ENCODE measurements at places on chromosomes 2 and 18.
A peak's percentile ranks its signal among the peaks of the same experiment; 100 is the strongest.

DNA sequence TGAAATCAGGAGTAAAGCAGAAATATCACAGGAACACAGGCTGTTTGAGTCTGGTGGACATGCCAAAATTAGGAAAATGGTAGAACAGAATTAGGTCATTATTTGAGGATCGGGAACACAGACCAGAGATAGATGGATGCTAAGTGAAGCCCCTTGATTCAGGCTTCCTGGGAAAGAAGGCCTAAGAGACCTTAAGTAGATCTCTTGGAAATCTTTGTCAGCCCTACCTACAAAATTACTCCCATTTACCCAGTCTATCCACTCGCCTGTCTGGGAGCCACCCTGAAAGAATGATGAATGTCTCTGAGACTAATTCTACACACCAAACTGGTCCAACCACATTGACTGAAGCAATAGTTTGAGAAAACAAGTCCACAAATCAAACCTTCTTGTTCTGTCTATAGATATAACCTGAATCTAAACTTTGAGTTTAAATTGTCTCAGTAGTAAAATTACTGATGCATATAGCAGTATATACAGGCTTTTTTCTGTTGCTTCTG lies 36.6 kb upstream of the TANK start:
- DNase-seq = no peak

DNA sequence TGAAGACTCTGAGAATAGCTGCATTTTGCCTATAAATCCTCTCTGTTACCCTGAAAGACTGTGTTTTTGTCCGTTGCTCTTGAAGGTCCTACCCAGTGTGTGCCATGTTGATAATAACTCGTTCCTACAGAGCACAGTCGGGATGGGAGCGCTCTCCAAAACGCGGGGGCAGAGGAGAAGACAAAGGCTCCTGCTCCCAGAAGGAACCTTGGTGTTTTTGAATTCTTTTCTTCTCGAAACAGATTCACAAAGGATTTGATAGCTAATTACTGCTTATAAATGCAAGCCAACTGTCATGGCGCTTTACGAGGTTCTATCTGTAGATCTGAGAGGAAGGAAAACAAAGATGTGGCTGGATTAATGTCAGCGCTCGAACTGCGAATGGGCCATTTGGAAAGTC lies 19.3 kb upstream of the HDAC4 start:
- DNase-seq = no peak

DNA sequence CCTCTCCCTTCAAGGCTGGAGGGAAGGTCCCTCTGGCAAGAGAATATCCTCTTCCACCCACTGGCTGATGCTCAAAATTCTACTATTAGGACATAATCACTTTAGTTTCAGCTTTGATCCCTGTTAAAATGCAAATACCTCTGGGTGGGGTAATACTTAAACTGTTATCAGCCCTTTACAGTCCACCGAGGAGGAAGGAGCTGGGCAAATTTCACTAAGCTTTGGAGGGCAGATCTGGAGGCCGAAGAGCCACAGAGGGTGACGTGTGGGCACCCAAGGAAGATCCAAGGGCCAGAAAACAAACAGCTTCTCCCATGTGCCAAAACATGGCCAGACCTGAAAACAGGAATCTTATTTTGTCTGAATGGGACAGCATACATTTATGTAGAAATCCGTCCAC lies 74.6 kb upstream of the BCL11A start:
- DNase-seq = no peak

DNA sequence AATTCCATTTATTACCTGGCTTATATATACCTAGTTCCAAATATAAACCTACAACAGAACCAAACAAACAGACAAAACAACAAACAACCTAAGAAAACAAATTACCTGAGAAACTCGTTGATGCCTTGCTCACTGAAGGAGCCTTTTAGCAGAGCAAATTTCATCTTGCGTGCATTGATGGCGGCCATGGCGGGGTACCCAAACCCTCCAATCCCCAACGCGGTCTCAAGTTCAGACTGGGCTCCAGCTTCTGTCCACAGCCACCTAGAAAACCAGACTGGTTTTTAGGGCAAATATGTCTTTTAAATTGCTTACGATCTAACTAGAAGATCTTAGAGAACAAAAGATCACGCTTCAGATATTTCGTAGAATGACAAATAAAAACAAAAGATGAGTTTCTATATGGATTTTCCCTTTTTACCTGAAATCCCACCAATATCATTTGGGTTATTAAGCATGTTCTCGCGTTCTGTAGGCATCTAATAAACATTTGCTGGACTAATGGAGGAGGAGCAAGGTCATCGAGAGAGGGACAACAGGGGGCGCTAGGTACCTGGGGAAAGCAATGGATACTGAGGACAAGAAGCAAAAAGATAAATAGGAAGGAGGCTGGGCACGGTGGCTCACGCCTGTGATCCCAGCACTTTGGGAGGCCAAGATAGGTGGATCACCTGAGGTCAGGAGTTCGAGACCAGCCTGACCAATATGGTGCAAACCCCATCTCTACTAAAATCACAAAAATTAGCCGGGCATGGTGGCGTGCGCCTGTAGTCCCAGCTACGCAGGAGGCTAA lies 25.2 kb downstream of the PDIA6 start:
- no peak for DNase-seq

GRCh38 chr2:162092658-162093556 lies 18.9 kb upstream of the DPP4 start:
- DNase-seq = no peak

DNA sequence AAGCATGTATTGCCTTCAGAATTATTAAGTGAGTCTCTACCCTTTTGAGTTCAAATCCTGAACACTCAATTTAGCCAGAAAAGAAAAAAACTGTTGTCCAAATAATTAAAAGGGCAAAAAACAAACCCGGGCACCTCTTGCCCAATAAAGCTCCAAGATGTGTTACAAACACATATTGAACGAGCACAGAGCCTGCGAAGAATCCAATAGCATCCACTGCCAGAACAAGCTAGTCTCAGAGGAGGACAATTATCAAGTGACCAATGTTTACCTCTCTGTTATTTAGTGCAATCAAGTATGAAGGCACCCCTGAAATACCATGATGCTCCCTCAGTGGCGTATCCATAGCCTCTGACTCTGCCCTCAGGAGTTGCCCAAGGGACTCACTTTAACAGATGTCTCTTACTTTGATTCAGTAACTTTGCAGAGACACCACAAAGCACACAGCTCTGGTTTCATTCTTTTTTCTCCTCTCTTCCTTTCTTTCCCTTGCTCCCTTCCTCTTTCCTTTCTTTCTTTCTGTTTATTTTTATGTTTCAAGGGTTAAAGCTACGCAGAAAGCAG lies 93.5 kb upstream of the SPATS2L start:
- no peak for DNase-seq

- DNase-seq = no peak
Observed at GRCh38 chr18:77102259-77103040, 30.1 kb downstream of the MBP start.

- no peak for DNase-seq
Observed at GRCh38 chr2:44969936-44970335, 28.4 kb downstream of the SIX3 start.

- no peak for DNase-seq
Observed at GRCh38 chr2:172996387-172996961, 79.2 kb upstream of the MAP3K20 start.

GRCh38 chr18:6482198-6482977 lies 67.7 kb upstream of the L3MBTL4 start:
- peak; percentile 95 for DNase-seq

DNA sequence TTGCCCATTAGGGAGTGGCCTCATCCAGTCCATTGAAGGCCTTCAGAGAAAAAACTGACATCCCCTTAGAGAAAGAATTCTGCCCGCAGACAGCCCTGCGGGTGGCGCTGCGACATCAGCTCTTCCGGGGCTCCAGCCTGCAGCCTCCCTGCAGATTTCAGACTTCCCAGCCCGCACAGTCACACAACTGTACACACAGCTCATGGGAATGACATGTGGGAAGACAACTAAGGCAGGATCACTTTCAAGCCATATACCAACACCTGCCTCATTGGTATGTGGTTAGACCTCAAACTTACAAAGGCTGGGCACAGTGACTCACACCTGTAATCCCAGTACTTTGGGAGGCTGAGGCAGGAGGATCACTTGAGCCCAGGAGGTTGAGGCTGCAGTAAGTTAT lies 24.8 kb upstream of the TUBB6 start:
- no peak for DNase-seq

DNA sequence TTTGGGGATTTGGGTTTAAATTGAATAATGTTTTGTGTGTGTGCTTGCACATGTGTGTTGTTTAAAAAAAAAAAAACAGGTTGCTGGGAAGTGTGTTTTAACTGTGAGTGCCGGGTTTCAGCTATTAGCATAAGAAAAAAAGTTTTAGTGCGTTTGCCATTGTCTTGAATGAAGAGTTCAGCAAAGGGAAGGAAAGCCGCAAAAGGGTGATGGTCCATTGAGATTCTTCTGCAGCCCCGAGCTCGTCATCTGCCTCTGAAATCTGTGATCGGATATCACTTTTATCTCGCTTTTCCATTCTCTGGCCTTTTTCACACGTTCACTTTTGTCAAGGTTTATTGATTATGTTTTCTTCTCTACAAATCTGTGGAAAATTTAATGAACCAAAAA lies 4.7 kb downstream of the GLI2 start:
- DNase-seq = no peak

DNA sequence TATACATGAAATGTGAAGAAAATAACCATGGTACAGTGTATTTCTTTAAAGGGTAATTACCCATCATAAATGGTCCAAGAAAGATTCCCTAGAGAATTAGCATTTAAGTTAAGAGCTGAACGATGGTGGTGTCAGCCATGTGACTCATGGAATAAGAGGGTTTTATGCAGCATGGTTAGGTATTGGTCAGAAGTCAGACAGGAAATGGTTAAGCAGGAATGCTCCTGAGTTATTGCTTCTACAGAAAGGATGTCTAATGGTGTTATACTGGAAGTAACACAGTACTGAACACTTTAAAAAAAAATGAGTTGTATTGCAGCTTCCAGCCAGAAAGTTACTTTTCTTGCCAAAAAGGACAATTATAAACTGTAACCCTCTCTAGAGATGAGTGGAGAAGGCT lies 72.7 kb upstream of the UBE2E3 start:
- DNase-seq = no peak

GRCh38 chr2:215755641-215756345 lies 257.6 kb downstream of the MREG start:
- no peak for DNase-seq
